Left forelimb (tissue), 1 donor: ENCODE measurements at places on chromosomes 3 and 15.

GRCh38 chr3:78496501-78496900 lies 1271.3 kb downstream of the ROBO1 start:
- no peak for DNase-seq

DNA sequence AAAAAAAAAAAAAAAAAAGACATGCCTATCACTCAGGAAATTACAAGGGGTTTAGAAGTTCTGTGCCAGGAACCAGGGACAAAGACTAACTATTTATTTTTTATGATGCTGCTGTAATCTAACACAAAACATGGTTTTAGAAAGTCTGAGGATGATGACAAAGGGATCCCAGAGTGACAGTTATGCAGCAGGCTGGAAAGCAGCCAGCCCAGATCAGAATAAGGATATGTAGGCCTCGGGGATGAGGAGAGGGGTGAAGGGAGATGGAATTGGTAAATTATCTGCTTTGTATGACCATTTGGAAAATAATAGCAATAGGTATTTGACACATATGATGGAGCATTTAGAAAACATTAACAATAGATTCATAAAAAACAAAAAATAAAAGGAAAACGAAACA lies 34.1 kb upstream of the NMD3 start:
- DNase-seq = no peak

- DNase-seq = no peak
These were observed 17.1 kb downstream of the ZBED2 start for GRCh38 chr3:111577798-111578685.

GRCh38 chr15:80558631-80559319 lies 136.3 kb upstream of the ABHD17C start:
- no peak for DNase-seq

DNA sequence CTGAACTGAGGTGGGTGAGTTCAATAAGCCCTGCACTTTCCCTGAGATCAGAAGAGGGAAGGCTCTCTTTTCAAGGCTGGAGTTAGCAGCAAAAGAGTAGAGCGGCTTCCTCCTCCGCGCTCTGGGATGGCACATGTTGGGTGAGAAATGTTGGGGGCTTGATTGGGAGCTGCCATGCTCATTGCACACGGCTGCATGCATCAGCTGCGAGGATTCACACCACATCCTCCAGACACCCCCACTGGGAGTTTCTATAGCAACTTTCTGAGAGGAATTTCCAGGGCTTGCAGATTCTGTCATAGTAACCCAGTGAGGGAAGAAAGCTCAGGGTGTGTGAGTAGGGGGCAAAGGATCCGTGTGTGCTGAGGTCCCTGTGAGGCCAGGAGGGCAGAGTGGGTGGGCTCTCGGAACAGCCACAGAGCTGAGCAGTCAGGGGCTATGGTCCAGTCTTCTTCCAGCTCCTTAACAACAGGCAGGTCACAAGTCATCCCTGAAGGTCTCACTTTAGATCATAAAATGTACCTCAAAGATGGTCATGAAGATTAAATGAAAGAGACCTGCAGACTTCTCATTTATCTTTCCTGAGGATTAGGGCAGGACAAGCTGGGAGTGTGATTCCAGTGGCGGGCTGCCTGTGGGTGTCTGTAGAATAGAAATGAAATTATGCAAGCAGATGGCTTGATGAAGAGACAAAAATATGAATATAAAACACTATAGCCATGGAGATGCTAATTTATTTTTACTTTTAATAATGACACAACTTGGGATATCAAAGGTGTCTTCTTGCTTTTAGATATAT lies 75.7 kb upstream of the CHRNA7 start:
- DNase-seq = no peak

GRCh38 chr3:178513546-178514380 lies 22.5 kb upstream of the KCNMB2 start:
- DNase-seq = no peak

GRCh38 chr3:124741027-124741426 lies 10.8 kb downstream of the UMPS start:
- DNase-seq = no peak

DNA sequence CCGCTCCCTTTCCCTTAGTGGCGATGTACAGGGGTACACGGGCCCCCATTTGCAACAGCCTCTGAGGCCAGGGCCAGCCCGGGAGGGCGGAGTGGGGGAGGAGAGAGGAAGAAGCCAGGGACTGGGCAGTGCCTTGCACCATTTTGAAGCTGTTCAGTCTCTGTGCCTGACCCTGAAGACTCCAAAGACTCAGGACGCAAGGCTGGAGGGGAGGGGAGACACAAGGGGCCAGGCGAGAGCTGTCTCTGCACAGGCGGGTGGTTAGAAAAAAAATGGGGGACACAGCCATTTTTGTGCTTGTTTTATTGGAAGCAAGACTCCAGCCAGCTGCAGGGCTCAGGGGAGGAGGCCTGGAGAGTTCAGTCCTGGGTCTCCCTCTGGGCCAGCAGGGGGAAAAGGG lies 1.6 kb downstream of the RPP25 start:
- no peak for DNase-seq
